ENCODE measurements at places on chromosomes 12 and 14. TPM values are rescaled to one million over a fixed set of nuclear protein-coding genes. Genes with fewer than 3 reads are reported as not detected.

RIMBP2 gene
- not detected for total RNA-seq

CLEC1A gene
- total RNA-seq = not detected

LBHD2 gene
- not detected for total RNA-seq

DLGAP5 gene
- total RNA-seq = 56.0 TPM

MAP1LC3B2 gene
- 1.7 TPM for total RNA-seq

PRB2 gene
- total RNA-seq = not detected

POC1B gene
- 10.8 TPM for total RNA-seq

KLRK1 gene
- 0.09 TPM for total RNA-seq

SLC8A3 gene
- not detected for total RNA-seq

ANO4 gene
- not detected for total RNA-seq

RDH12 gene
- total RNA-seq = 0.29 TPM

Measured in K562 (cell line).